ENCODE measurements at places on chromosomes 1 and 21. TPM values are rescaled to one million over a fixed set of nuclear protein-coding genes. Genes with fewer than 3 reads are reported as not detected.

The NR5A2 gene
- total RNA-seq: not detected

The LCE1A gene
- total RNA-seq: not detected

The TRIM45 gene
- total RNA-seq: 2.1 TPM

The FABP3 gene
- total RNA-seq: 135 TPM

The CDC7 gene
- total RNA-seq: 2.5 TPM

The ATAD3C gene
- not detected for total RNA-seq

The GBP1 gene
- total RNA-seq: 11.7 TPM

The LCE1C gene
- not detected for total RNA-seq

The PER3 gene
- 1.1 TPM for total RNA-seq

The KCTD3 gene
- 40.3 TPM for total RNA-seq

The GUCA2A gene
- total RNA-seq: not detected

The SLAMF9 gene
- total RNA-seq: not detected

The NRIP1 gene
- 15.7 TPM for total RNA-seq

The GUCA2B gene
- total RNA-seq: not detected

The PGLYRP3 gene
- not detected for total RNA-seq

The DTL gene
- 6.0 TPM for total RNA-seq

The FCRL4 gene
- total RNA-seq: not detected

The FCAMR gene
- total RNA-seq: not detected

The GPR89B gene
- total RNA-seq: 5.1 TPM

The ABCA4 gene
- not detected for total RNA-seq

The DYNLT4 gene
- not detected for total RNA-seq

The FAAH gene
- 0.43 TPM for total RNA-seq

The CHRM3 gene
- 0.09 TPM for total RNA-seq

The CELA3A gene
- total RNA-seq: not detected

The FMN2 gene
- total RNA-seq: 0.26 TPM

The WNT3A gene
- not detected for total RNA-seq

The CACNA1E gene
- total RNA-seq: not detected

The CFHR1 gene
- total RNA-seq: not detected

The PRDM16 gene
- under 0.01 TPM for total RNA-seq

The GJA9 gene
- total RNA-seq: not detected

The PPM1J gene
- total RNA-seq: 2.0 TPM

The SAMD11 gene
- total RNA-seq: 11.7 TPM

The C1QB gene
- total RNA-seq: not detected

The AQP10 gene
- not detected for total RNA-seq

The FCRL5 gene
- not detected for total RNA-seq

The ITLN2 gene
- total RNA-seq: not detected

The CEP170 gene
- 51.9 TPM for total RNA-seq

The SELENBP1 gene
- 63.1 TPM for total RNA-seq

The MRPS14 gene
- total RNA-seq: 25.0 TPM

The IGSF9 gene
- total RNA-seq: 2.0 TPM
